NCI-H2107 (cell line): ENCODE measurements at places on chromosomes 3 and 15.

GRCh38 chr3:112115161-112115739, 17.8 kb downstream of the GCSAM start:
- no peak for DNase-seq

GRCh38 chr3:59320080-59320479, 270.3 kb upstream of the CFAP20DC start:
- DNase-seq = no peak

DNA sequence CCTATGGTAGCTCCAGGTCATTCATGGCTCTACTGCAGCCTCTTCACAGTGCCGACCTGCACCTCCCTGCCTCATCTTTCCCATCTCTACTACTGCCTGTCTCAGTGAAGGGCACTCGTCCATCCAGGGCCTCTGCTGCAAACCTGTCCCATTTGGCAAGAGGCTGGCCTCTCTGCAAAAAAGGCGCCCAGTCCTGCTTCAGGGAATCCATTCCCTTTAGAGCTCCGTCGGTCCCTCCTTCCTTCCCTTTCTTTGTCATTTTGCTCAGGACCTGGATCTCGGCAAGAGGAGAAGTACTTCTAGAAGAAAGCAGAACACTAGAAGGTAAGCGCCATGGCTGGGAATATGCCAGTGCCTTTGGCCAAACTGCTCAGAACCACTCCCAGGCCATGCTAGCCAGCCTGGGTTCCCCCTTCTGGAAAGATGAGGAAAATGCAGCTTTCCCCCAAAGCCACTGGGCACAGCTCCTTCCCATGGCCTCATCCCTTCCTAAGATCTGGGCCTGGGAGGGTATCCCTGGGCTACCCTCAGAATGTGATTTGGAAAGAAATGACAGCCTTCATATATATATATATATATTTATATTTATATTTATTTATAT, 6.4 kb upstream of the ISL2 start:
- no peak for DNase-seq

DNA sequence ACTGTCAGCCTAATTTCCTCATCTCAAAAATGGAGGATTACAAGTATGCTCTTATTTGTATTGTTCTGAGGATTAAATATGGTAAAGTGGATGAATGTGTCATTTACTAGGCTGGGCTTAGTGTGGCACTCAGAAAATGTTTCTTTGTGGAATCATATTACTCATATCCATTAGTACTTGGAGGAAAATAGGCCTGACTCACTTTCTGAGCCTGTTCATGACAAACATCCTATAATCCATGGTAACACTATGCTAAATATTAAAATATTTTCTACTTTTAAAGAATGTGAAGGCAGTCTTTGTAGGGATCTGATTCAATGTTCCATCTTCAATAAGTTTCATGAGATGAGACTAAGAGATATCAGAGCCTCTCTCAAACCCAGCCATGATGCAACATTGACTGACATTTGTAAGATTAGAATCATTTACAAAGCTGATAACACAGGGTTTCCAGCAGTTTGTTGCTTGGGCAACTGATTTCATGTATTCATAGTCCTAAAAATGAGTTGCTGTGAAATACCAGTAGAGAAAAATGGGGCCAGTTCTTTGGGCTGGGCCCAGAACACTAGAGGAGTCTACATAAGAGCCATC, 1048.5 kb downstream of the NTRK3 start:
- no peak for DNase-seq

DNA sequence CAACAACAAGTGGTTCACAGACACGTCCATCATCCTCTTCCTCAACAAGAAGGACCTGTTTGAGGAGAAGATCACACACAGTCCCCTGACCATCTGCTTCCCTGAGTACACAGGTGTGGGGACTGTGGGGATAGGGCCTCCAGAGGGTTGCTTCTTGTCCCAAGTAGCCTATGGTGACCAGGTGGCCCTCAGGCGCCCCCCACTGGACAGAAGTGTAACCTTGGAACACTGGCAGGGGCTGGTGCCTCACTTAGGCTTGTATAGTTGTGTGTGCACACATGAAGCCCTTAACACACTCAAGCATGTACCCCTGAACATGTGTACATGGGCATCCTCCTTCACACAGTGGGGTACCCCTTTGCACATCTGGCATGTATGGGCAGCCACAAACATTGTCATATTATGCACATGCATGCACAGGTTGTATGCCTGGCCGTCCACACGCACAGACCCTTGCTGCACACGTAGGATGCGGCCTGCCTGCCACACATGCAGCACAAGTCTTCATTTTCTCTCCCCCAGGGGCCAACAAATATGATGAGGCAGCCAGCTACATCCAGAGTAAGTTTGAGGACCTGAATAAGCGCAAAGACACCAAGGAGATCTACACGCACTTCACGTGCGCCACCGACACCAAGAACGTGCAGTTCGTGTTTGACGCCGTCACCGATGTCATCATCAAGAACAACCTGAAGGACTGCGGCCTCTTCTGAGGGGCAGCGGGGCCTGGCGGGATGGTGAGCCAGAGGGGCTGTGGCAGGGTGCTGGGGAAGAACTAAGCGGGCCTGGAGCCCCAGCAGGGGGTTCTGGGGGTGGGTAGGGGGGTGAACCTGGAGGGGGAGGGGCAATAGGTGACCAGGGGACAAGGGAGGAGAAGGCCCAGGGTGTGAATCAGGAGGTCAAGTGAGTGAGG, 11.7 kb upstream of the SEMA3B start:
- no peak for DNase-seq

DNA sequence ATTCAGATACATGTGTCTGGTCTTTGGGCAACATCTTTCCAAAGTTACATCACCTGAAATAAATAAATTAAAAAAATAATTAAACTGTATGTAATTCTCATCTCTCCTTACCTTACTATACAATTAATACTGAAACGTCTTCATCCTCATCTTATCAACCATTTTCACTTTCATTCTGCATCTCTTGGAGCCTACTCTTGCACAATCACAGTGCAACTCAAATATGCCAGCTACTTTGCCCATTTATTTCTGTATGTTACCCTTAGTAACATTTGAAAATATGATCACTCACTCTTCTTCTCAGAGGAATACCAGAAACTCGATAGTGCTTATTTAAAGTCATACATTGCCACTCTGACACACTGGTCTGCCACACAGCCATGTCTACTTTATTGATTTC, 1357.1 kb upstream of the CADM2 start:
- no peak for DNase-seq

- no peak for DNase-seq
Observed at GRCh38 chr3:189698811-189699210, 67.6 kb downstream of the TP63 start.
